ENCODE measurements at places on chromosomes 4 and X. TPM values are rescaled to one million over a fixed set of nuclear protein-coding genes. Genes with fewer than 3 reads are reported as not detected.
A peak's percentile ranks its signal among the peaks of the same experiment; 100 is the strongest.

- DNase-seq, result no peak
Measured at GRCh38 chr4:88207171-88207570, 48.7 kb upstream of the ABCG2 start.

- DNase-seq, result no peak
Measured at GRCh38 chrX:101732870-101733269, 73.2 kb upstream of the ARMCX2 start.

DNA sequence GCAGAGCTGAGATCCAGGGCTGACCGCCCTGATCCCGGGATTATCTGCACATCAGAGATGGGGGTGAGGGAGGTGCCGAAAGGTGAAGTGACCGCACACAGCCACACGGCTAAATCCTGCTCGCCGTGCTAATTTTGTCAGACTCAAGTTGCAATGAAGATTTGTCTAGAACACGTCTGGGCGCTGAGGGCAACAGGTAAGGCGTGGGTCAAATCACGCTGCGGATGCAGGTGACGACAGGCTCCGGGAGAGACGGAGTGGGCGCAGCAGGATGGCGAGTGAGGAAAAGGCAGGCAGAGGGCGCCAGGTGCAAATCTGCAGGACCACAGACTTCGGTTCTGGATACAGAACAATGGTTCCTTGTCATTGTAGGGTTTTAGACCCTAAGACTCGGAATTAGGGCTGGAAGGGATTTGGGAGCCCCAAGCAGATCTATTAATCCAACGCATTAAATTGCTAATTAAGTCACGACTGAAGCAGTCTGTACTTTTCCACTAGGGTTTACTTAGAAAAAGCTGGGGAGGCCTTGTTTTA, 1.9 kb upstream of the TBC1D14 start:
- peak; percentile 13 for DNase-seq

DNA sequence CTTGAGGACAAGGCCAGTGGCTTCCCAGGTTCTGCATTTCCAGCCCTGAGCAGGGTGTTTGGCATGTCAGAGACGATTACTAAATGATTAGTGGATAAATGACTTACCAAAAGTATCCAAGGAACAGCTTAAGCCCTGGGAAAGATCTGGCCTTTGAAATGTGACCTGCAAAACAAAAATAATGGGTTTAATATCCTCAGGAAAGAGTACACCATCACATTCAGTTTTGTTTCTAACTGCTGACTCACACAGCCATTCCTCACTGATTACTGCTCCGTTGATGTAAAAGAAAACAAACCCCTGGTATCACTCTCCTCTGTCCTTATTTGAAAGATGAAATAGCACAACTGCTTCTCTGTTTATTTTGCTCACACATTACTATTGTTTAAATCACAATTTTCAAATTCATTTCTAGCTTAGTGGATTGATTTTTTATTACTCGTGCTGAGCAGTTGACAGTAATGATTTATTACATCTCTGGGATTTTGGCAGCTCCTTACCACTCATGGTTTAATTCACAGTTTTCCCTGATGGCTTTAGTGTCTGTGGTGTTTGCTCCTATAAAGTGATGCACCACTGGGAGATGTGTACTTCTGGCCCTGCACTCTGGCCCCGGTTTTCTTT, 117.0 kb downstream of the CBLL2 start:
- no peak for DNase-seq

DNA sequence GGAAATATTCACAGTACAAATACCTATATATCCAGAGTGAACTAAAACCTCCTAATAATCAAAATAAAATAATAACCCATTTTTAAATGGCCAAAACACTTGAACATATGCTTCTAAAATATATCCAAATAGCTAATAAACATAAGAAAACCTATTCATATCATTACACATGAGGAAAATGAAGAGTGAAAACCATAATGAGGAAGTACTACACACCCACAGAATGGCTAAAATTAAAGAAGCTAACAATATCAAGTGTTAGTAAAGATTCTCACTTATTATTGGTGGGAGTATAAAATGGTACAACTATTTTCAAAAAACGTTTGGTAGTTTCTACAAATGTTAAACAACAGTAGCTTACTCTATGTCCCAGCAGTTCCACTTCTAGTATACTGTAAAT, 92.1 kb downstream of the KLHL13 start:
- no peak for DNase-seq

- no peak for DNase-seq
Measured at GRCh38 chr4:125016892-125017299, 297.9 kb upstream of the FAT4 start.

COX7B gene
- 1,116 TPM for polyA plus RNA-seq

ZAR1 gene
- polyA plus RNA-seq, result not detected

DNA sequence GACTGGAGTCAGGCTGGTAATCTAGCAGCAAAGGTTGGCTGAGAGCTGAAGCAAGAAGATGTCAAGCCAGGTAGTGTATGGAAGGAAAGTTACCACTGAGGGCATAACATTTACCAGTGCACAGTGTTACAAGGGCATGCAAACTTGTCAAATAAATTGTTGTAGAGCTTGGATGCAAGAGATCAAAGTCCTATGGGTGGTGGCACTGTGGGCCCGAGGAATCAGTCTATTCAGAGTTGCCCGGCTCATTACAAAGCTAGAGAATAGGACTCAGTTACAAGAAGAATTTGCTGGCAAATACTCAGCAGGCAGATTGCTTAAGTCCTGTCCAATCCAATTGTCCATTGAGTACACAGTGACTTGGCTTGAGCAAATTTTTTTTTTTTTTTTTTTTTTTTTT, 2043.8 kb downstream of the ARAP2 start:
- no peak for DNase-seq

RTL9 gene
- 0.14 TPM for polyA plus RNA-seq

GRCh38 chrX:154004315-154004714, 15.4 kb downstream of the IRAK1 start:
- no peak for DNase-seq

GABRQ gene
- 0.08 TPM for polyA plus RNA-seq

USP51 gene
- 0.39 TPM for polyA plus RNA-seq

UGT2B11 gene
- not detected for polyA plus RNA-seq

DNA sequence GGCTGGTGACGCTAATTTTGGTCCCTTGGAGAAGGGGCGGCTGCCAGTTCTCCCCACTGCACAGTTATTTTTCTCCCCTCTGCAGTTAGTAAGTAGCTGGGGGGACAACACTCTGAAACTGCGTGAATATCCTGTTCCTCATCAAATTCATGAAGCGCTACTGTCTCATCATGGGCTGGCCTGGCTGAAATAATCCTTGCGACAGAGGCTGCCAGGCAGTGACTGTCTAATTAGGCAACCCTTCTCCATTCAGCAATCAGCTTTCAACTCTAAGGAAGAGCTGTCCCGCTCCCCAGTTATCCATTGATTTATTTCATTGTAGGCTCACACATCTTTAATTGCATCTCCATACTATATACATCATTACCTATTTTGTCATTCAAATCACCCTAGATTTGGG, 8.2 kb downstream of the SH3TC1 start:
- DNase-seq, result no peak

GRCh38 chr4:166675411-166675810, 558.9 kb downstream of the SPOCK3 start:
- no peak for DNase-seq

DNA sequence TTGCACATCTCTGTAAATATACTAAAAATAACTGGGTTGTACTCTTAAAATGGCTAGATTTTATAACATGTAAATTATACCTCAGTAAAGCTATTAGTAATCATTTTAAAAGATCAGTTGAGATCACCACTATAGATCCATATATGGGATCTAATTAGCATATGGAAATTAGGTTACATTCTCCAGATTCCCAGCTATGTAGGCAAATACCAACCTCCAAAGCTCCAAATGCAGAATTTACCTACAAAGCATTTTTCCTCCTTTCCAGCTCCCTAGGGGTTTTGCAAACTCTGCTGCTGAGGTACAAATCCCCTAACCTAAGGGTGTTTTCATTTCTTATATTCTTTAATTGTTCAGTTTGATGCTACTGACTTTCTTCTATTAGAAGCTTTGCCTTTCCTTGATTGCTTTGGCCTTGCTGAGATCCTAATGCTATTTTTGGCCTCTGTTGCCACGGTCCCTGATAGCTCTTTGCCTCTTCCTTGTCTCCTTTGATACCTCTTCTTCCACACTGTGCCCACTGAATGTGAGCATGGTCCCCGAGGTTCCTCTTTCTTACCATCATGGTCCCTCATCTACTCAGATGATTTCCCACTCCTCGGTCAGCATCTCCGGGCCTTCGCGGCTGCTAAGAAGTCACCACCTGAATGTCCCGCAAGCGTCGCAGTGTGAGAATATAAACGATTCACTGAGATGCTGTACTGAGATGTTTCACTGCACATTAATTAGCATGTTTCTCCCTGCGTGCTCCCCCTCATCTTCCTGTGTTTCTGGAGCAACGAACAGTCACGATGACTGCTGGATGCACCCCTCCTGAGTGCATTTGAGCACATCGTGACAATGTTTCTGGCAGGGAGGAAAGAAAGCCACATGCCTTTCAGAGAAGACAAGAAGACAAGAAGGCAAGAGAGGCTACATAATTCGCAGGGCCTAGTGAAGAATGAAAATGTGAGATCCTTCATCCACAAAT, 23.8 kb downstream of the ENPP6 start:
- DNase-seq, result no peak

DNA sequence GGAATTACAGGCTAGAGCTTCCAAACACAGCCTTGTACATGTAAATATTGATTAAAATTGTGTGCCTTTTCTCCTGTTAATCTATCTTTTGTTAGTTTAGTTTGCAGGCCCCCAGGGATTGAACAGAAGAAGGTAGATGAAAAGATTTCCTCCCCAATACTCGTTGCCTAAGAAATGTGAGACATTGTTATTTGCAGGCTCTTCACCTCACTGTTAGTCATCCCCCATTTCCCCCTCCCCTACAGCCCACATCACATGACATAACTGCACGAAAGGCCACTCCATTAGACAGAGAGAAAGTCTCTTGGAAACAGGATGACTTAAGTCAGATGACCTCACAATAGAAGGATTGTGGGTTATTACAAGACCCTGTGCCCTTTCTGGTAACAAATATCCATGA, 13.3 kb upstream of the MID1 start:
- peak; percentile 80 for DNase-seq

- no peak for DNase-seq
Measured at GRCh38 chr4:122588453-122589238, 32.2 kb downstream of the IL21 start.

DNA sequence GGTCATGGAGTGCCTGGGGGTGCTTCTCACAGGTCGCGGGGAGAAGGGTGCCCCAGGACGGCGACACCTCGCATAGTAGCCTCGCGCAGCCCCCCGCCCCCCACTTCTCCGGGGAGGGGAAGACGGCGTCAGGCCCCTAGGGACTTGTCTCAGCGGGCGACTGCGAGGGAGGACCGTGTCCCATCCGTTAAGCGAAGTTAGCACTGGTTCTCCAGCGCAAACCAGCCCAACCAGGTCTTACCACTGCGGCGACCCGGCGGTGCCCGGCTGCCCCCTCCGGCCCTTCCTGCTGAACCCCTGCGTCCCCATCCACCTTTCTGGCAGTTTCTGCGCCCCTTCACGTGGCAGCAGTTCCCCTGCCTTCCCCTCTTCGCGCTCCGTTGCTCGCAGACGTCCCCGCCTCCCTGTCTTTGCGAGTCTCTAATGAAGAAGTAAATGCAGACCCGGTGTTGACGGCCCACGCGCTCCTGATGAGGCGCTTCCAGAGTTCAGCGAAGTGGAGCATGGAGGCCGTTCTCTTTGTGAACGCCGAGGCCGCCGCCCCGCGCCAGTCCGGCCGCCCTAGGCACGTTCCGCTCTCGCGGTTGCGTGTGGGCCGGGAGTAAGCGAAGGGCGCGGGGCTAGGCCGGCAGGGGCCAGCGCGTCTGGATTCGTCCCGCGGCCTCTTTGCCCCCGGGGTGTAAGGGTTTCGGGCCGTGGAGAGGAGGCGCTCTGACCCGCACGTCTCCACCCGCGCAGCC, 3.0 kb downstream of the SLIT2 start:
- DNase-seq, result no peak

GRCh38 chrX:101729986-101730385, 70.3 kb upstream of the ARMCX2 start:
- no peak for DNase-seq

GRCh38 chr4:88879991-88880390, 177.0 kb downstream of the FAM13A start:
- no peak for DNase-seq

- no peak for DNase-seq
Measured at GRCh38 chr4:154503598-154503997, 12.0 kb upstream of the DCHS2 start.

DNA sequence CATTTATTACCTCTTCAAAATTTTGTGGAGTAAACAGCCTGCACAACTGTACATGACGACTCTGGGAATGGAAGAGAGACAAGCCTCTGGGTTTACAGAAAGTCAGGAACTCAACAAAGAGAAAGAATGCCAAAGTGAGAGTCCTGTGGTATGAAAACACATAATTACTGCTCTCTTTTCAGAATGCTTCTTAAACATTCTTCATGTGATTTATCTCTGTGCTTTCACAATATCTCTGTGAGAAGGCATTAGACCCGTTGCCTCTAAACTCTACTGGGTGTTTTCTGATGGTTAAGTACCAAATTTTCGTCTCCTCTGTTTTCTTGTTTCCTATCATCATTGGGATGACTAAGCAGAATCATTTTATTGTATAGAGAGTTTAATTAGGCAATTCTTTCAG, 966.6 kb upstream of the SLIT2 start:
- no peak for DNase-seq

- no peak for DNase-seq
Measured at GRCh38 chrX:31929366-31929765, 857.5 kb upstream of the FTHL17 start.

- no peak for DNase-seq
Measured at GRCh38 chr4:31647786-31648185, 927.6 kb downstream of the PCDH7 start.

DNA sequence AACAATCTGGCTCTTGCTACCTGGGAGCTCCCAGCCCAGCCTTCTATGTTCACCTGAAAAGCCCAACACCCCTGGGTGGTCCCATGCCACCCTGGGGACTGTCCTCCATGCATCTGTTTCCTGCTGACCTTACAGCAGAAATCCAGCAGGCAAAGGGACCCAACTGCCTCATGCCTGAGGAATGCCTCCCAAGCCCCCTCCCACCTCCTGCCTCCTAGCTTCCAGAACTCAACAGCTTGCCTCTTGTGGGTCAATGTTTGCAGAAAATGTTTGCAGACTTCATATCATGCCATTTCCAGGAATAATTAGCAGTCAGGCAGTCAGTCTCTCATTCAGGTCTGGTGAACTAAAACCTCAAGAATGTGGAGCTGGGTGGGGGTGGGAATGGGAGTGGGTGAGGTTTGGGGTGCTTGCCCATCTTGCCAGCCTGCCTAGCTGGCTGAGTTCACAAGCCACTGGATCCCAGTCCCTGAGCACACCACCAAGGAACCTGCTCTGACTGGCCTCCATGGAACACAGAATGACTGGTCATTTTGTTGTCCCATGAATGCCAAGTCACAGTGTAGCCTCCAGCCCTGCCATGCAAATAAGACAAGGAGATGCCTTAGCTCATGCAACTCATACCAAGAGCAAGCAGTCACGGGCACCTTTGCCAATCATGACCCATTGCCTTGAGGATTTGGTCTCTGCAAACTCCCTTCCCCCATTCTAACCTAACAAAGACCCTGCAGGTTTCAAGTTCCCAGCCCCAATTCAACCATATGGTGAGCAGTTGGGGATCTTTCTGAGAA, 12.1 kb upstream of the PLAC1 start:
- no peak for DNase-seq

GRCh38 chrX:49627086-49627777, 28.4 kb downstream of the GAGE1 start:
- DNase-seq, result no peak

Data from keratinocyte (primary cell).